ENCODE measurements at places on chromosomes 3 and 15.

GRCh38 chr3:125175295-125176078, 37.1 kb downstream of the SLC12A8 start:
- DNase-seq, result no peak

DNA sequence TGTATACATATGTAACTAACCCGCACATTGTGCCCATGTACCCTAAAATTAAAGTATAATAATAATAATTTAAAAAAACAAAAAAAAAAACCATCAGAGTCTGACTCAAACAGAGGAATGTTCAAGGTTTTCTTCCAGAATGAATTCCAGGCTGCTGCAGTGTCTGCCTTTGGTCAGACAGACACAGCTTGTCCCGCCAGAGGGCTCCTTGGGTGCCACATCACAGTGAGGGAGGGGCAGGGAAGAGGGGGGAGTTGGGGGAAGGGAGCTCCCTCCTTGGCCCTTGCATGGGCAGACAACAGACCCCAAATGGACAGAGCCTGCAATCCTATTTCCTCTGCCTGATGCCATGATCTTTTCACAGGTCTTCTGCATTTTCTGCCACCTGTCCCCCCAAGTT, 36.5 kb downstream of the ITGB5 start:
- DNase-seq, result peak; percentile 30

GRCh38 chr3:190345878-190346277, 23.6 kb upstream of the CLDN1 start:
- no peak for DNase-seq

- DNase-seq, result no peak
Observed at GRCh38 chr3:183868796-183869195, 15.9 kb downstream of the PARL start.

- no peak for DNase-seq
Observed at GRCh38 chr15:59616379-59616778, 4.8 kb downstream of the GCNT3 start.

DNA sequence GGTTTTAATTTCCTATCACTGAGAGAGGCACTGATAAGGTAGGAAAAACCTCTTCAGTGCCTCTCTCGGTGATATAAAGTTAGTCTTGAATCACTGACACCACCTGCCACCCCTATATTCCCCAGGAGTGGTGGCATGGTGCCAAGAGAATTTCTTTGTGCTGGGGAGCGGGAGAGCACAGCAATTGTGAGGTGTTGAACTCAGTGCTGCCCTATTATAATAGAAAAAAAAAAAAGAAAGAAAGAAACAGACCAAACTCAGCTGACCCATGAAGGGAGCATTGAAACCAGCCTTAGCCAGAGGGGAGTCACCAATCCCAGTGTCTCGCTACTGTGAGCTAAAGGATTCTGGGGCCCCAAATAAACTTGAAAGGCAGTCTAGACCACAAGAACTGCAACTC, 201.4 kb upstream of the STT3B start:
- no peak for DNase-seq

DNA sequence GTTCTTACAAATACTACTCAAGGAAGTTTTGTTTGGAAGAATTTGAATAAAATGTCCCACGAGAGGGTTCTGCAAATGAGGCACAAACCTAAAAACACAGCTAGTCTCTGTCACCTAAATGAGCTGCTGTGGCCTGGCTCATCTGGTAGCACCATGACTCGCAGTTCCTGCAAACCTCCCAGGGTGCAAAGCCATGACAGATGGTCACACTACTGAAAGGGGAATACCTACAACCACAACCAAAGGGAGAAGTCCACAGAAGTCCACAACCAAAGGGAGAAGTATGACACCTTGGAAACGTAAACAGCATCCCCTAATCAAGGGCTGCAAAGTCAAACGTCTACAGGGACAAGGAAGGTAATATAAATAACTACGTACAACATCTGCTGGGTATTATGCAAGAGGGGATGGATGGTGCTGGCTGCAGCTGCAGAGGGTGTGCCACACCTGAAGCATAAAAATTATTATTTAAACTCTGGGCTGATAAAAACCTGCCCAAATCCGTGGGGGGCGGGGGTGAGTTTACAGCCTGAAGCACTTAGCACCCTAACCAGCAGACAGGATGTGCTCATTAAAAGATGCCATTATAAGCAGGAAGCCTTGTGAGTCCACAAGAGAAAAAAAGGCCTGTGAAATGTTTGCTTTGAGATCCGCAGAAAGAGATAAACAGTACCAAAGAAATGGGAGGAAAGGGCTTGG, 184.0 kb downstream of the MAGI1 start:
- DNase-seq, result no peak

DNA sequence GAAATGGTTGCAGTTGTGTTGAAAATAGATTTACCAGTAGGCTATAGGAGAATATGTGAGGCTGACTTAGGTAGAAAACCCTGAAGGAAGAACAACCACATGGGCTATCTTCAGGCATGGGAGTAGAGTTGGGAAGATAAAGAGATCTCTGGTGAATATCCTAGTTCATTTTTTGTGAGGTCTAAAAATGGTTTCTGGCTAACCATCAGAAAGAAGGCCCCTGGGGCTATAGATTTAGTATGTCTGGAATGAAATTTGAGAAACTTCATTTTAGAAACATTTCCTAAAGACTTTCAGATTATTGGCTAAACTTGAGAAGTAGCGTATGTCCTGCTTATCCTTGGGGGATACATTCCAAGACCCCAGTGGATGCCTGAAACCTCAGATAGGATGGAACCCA, 148.2 kb downstream of the NAALADL2 start:
- no peak for DNase-seq

DNA sequence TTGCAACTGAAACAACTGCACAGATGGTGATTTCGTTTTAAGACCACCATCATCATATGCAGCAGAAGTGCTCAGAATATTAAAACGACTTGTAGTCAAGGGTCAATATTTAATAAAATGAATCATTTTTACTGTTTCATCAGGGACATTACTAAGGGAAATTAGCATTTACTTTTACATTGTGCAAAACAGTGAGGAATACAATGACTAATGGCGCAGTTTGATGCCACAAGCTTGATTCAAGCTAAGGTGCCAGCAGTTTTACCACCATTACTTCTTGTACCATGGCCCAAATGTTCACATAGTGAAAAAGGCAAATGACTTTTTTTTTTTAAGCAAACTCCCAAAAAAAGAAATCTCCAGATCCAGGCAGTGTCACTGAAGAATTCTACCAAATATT, 277.4 kb upstream of the CHRNA7 start:
- DNase-seq, result no peak

- no peak for DNase-seq
Observed at GRCh38 chr15:67406257-67406861, 114.6 kb upstream of the C15orf61 start.

DNA sequence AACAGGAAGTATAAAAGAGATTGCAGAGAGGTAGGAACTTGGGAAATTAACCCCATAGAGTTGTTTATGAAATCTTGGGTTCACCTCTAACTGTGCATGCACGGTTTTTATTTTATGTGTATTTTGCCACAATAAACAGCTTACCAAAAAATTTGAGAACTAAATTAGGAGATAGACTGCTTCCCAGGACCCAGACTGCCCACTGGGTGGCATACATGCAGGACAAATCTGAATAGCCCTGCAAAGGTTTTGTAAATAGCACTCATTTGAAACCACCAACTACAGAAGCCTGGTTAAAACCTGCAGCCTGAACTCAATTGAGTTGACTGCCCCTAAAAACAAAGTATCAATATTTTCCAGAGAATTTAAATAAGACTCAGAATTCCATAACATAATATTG, 96.4 kb upstream of the SLCO2A1 start:
- no peak for DNase-seq

DNA sequence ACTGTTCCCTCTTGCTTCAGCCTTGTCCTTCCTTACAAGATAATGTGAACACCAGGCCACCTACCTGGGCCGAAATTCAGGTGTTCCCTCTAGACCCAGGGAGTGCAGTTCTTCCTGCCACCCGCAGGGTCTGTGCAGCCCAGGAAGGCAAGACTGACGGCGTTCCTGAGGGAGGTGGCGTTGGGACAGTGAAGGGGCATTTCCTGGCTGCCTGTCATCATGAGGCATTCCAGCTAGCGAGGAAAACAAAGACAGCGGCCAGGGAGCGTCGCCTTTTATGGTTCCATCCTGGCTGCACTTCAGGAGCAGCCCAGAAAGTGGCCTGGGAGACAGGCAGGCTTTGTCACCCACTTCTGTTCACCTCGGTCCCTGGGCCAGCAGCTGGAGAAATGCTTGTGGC, 84.8 kb upstream of the WNT5A start:
- DNase-seq, result no peak

DNA sequence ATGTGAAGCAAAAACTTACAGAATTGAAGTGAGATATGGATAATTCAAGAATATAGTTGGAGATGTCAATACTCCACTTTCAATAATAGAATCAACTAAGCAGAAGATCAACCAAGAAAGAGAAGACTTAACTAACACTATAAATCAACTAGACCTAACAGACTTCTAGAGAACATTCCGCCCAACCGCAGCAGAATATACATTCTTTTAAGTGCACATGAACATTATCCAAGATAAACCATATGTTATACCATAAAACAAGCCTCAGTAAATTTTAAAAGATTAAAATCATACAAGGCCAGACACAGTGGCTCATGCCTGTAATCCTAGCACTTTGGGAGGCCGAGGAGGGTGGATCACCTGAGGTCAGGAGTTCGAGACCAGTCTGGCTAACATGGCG, 5.5 kb upstream of the TEX55 start:
- DNase-seq, result no peak

GRCh38 chr15:86840996-86841395, 761.3 kb downstream of the AGBL1 start:
- no peak for DNase-seq

- DNase-seq, result no peak
Observed at GRCh38 chr15:74851960-74852359, 9.0 kb upstream of the ULK3 start.

- DNase-seq, result no peak
Observed at GRCh38 chr3:77605308-77605707, 565.4 kb downstream of the ROBO2 start.

GRCh38 chr15:67731112-67731721, 94.1 kb upstream of the SKOR1 start:
- no peak for DNase-seq

DNA sequence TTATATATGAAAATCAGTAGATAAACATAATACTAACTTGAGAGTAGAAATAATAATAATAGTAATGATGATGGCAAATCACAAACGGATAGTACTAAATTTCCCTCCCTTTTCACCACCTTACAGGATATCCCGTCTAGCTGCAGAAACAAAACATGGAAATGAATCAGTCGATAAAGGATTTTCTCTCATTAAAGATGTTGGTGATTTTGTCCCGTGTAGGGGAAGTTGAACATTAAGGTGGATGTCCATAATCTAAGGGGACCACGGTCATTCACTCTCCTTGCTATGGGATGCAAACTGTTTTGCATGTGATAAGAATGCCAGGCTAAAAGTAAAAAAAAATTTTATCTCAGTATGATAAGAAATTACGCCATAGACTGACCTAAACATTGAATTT, 1027.7 kb upstream of the NR2F2 start:
- DNase-seq, result no peak

DNA sequence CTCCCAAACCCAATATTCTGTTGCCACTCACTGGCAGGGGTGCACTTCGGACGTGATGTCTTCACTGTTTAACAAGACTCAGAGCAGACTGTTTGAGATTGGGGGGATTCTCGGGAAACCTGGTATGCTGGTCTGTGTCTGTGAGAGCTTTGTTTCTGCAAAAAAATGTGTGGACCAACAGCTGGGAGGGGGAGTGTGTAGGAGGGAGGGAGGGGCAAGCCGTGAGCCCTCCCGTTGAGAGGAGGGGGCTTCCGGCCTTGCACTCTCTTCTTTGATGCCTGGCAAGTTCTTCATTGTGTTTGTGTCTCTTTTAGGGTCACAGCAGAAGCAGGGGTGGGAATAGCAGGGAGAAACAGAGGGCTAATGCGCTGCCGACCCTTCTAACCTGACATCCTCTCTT, 74.9 kb upstream of the NDN start:
- no peak for DNase-seq

- DNase-seq, result no peak
Observed at GRCh38 chr3:59240666-59241255, 190.9 kb upstream of the CFAP20DC start.

DNA sequence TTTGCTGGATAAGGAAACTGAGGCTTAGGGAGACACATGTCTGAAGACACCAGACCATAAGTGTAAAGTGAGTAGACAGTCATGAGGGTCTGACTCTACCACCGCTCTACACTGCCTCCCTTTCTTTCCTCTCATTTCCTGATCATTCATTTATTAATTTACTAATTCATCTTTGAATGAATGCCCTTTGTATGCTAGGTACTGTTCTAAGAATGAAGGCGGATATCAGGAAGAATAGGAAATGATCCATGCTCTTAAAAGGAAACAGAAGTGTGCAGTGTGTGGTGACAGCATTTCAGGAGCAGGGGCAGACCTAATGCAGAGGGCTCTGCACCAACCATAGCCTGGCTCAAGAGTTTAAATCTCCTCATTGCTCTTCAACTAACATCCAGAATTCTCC, 31.8 kb upstream of the PSMD6 start:
- no peak for DNase-seq

GRCh38 chr3:143824735-143825385, 23.4 kb downstream of the SLC9A9 start:
- no peak for DNase-seq

DNA sequence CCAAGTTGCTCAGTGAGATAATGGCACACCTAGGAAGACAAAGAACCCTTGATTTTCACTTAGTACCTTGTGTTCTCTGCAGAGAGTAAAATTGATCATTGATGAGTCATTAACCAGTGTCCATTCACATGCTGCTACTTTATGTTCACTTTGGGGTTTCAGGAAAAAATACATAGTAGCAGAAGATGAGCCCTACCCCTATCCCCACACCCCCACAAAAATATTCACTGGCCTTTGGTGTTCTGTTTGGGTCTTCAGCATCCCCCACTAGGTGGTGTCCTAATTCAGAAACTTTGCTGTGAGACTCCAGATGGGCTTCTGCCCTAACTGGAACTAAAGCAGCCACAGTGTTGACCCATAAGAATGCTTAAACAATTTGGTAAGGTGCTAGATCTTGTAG, 178.8 kb downstream of the KLHL25 start:
- no peak for DNase-seq

- DNase-seq, result no peak
Observed at GRCh38 chr3:151769175-151769574, 35.4 kb downstream of the AADACL2 start.

- DNase-seq, result no peak
Observed at GRCh38 chr3:61547625-61548024, 13.7 kb upstream of the PTPRG start.
